NCI-H1436 (cell line): ENCODE measurements at places on chromosomes 6 and 20.

DNA sequence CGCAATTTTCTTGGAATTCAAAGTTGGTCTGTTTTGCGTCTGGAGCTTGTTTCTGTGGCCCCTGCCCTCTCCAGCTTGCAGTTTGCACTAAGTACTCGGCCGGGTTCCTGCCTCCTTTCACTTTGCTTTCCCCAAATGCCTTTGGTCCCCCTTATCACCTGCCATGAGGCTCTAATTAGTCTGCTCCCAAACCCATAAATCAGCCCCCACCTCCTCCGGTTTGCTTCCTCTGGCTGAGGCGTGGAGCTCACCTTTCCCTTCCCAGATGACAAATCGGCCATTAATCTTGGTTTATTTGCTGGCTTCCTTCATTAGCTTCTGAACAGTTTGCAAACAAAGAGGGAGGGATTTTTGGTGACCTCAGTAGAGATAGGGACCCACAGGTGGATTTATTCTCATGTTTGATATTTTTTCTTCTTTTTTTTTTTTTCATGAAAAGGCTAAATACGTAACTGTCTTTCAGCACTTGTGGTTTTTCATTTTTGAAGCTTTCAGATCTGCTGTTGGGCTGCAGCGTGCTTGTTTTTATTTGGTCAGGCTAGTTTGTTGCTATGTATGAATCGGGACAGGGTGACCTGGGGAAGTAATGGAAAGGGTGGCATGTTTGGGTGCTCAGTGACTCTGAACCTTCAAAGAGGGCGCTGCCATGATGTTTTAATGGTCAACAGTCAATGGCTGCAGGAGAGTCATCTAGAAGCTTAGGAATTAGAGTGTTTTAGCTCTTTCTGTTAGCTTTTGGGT lies 121.7 kb upstream of the JAG1 start:
- no peak for DNase-seq

- no peak for DNase-seq
Measured at GRCh38 chr6:112205427-112206109, 48.8 kb downstream of the LAMA4 start.

DNA sequence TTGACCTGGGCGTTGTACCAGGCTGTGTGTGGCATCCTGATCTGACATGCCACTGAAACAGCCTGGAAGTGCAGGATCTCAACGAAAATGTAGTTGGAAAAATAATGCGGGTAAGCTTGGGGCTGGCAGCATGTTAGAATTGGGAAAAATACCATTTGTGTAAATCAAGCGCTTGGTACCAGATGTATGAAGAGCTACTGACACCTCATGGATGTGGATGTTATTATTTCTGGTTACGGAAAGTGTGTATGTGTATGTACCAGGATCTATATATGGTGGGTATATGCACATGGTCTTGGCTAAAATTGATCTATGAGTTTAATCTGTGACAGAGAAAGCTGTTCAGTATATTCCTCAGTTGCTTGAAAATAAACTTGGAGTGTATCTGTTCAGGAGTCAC lies 22.7 kb downstream of the HIVEP1 start:
- DNase-seq = no peak

GRCh38 chr6:44740566-44741120 lies 353.1 kb downstream of the CDC5L start:
- no peak for DNase-seq

DNA sequence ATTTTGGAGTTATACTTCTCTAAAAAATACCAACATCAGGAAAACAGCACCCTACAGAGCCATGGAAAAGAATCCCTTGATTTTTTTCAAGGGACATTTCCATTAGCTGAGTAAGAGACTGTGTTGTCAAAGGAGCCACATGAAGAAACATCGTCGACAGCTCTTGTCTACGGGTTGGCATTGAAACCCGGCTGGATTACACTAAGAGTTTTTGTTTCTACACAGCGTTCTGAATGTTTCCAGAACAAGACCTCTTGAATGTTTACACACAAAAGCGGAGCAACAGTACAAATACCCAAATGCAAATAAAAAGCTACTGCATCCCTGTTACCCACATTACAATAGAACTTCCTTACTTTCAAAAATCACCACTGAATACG lies 2.4 kb upstream of the MYLK4 start:
- DNase-seq = no peak

- DNase-seq = no peak
Measured at GRCh38 chr6:138963119-138963518, 24.9 kb downstream of the REPS1 start.

GRCh38 chr6:11618533-11618932 lies 81.0 kb downstream of the TMEM170B start:
- no peak for DNase-seq

DNA sequence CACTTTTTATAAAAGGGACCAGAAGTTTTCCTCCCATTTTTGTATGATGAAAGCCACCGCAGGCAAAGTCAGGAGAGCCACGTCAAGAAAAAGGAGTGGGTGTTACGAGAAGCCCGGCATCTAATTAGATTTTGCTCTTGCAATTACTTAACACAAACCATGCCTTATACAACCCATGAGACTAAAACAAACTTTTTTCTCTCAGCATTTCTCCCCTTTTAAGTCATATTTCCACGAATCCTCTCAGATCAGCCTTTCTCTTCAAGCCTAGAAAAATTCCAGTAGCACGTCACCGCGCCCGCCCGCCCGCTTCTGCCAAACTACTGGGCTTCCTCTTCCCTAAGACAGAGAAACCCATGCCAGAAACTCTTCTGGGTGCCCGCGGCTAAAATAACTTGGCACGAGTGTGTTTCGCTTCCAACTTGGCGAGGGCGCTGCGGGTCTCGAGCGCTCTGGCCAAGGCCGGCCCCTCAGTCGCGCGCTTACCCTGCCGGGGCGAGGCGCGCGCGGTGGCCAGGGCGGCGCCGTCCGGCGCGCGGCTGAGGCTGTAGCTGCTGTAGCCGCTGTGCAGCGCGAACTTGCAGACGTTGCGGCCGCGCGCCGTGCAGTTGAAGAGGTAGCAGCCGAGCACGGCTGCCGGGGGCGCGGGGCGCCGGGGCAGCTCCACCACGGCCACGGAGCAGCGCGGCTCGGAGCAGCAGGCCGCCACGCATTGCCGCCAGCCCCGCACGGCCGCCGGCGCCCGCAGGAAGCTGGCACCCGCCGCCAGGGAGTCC lies 1.0 kb downstream of the LRP11 start:
- DNase-seq = peak; percentile 40

- DNase-seq = no peak
Measured at GRCh38 chr6:29826271-29826670, 1.4 kb upstream of the HLA-G start.

DNA sequence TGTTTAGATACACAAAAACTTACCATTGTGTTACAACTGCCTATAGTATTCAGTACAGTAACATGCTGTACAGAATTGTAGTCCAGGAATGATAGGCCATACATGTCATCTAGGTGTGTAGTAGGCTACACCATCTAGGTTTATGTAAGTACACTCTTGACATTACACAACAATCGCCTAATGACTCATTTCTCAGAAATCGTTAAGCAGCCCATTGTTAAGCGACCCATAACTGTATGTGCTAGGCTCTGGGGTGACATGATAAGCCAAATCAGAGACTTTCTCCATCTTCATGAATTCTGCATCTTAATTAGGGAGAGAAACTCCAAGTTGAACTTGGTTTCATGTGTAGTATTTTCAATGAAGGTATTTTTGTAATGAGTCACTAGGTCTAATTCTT lies 17.2 kb downstream of the STK35 start:
- no peak for DNase-seq

GRCh38 chr20:13348311-13349234 lies 127.5 kb downstream of the ISM1 start:
- DNase-seq = no peak

GRCh38 chr20:57735831-57736737 lies 26.3 kb upstream of the PMEPA1 start:
- DNase-seq = peak; percentile 29

- no peak for DNase-seq
Measured at GRCh38 chr6:128209771-128210170, 308.9 kb upstream of the THEMIS start.

- no peak for DNase-seq
Measured at GRCh38 chr20:47133809-47134456, 222.6 kb downstream of the ZMYND8 start.

GRCh38 chr6:15631432-15631831 lies 31.4 kb downstream of the DTNBP1 start:
- no peak for DNase-seq

GRCh38 chr6:73610444-73611275 lies 43.1 kb downstream of the SLC17A5 start:
- DNase-seq = no peak

DNA sequence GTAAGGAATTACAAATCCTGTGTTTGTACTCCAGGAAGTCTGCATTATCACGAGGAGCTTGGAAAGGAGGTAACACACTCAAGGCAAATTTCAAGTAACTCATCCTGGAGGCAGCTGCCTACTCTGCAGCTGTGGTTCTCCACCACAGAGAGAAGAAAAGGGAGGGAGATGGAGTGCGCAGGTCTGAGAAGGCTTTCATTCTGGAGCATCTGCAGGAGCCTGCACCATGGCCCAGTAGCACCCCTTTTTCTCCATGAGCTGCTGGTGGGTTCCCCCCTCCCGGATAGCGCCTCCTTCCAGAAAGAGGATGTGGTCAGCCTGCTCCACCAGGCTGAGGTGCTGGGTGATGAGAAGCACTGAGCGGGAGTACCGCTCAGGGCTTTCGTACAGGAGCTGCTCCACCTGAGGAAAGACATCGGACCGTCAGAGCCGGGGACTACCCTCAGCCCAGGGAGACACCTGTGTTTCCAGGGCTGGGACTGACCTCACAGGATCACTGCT lies 1.6 kb upstream of the PSMB8 start:
- no peak for DNase-seq

DNA sequence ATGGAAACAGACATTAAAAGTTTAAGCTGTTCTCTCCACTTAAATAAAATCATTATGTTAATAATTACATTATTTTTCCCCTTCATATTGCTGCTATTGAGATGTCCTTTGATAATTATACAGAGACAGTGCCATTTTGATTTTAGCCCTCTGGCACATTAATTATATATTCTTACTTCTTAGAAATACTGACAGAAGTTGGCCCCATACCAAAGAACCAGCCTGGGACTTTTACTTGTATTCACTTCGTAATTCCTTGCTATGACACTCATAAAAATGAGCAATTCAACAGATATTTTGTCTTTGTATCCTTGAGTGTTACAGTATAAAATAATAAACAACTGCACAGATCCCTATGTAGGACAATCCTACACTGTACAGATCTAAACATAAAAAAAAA lies 743.7 kb downstream of the TBC1D32 start:
- DNase-seq = no peak

DNA sequence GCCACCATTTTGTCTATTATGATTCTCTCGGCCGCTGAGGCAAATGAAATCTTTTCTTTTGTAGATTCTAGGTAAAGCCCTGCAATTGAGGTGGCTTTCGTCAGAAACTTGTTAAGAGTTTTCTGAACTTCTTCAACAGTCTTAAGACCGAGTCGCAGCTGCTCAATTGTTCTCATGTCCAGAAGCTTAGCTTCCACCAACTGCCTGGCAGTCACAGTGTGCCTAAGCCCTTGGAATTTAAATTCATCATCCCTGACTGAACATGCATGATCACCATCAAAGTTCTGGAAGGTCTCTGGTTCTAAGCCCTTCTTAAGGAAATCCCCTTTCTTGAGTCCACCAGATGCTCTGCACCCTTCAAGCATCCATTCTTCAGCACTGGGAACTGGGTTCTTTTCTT lies 25.7 kb downstream of the DST start:
- DNase-seq = no peak

GRCh38 chr20:53829724-53830521 lies 236.3 kb upstream of the ZNF217 start:
- DNase-seq = no peak

DNA sequence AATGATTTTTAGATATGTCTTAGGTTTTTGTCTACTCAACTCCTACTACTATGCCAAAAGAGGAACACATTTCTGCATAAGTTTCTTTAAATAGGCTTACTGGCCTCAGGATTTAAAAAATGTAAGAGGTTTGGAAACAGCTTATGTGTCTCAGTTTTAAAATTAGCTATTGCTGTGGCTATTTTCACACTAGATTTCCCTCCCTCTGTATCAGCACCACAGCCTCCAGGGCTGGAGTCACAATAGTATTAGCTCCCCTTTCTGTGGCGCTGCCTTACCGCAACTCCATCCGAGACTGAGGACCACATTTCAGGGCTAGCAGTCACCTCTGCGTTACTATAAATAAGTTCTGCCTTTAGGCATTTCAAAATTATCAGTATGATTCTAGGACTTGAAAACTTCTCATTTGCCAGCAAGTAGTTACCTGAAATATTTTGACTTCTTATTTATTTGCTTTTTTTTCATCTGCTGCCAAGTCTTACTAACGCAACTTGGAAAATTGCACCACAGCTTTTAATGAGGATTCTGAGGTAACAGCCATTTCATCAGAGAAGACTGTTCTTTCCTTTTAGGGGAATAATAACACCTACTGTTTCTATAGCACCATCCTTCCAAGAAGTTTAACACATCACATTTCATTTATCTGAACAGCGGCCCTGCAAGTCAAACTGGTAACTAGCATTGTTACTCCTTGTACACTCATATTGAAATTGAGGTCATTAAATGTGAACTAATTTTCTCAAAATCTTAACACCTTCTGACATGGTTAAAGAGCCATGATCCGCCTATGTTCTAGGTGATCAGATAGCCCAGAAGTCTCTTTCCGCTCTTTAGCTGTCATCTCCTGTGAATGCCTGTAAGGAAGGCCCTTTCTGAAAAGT lies 105.9 kb downstream of the GJA10 start:
- DNase-seq = no peak

GRCh38 chr6:112254921-112255320 lies 554 bp upstream of the LAMA4 start:
- no peak for DNase-seq

DNA sequence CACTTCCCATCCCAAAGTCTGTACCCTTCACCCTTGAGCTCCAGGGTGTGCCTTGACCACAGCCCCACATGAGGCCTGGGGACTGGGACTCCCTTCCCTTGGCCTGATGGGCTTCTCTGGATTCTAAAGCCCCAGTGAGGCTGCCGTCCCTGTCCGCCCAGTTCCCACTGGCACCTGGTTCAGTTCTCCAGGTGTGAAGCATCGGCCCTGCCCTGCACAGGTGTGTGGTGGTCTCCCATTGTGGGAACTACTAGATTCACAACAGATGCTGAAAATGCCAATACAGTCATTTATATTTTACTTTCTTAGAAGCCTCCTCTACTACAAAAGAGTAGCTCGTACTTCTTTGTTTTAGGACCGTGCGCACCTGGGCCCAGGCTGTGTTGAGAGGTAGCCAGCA lies 72.8 kb downstream of the TTLL2 start:
- DNase-seq = no peak
